ENCODE measurements at places on chromosomes 7 and 10. TPM values are rescaled to one million over a fixed set of nuclear protein-coding genes. Genes with fewer than 3 reads are reported as not detected.
A peak's percentile ranks its signal among the peaks of the same experiment; 100 is the strongest.

The NACAD gene
- 10.0 TPM for total RNA-seq

The ZNF727 gene
- total RNA-seq, result 5.6 TPM

The CPA2 gene
- total RNA-seq, result 1.0 TPM

The PDE6C gene
- total RNA-seq, result not detected

The ABCB1 gene
- total RNA-seq, result 10.6 TPM

The CNNM1 gene
- total RNA-seq, result 0.30 TPM

The TMEM225B gene
- 0.52 TPM for total RNA-seq

The ANXA8L1 gene
- not detected for total RNA-seq

The FFAR4 gene
- total RNA-seq, result 0.12 TPM

DNA sequence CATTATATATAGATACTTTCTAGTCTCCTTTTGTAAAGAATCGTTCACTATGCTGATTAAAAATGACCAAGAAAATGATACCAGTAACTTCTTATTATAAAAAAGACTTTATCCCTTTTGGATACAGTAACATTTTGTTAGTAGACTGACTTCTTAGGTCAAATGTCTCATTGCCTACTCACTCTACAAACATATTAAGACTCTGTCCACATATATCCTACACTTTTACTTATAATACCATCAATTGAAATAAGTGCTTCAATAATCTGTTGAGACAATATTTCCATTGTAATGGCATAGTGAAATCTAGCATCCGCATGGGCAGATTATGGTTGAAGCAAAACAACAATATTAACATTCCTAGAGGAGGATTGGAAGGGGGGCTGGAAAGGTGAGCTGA, 180.6 kb downstream of the ARL4A start:
- DNase-seq, result no peak

GRCh38 chr10:110827875-110828274, 43.9 kb upstream of the PDCD4 start:
- DNase-seq, result no peak

DNA sequence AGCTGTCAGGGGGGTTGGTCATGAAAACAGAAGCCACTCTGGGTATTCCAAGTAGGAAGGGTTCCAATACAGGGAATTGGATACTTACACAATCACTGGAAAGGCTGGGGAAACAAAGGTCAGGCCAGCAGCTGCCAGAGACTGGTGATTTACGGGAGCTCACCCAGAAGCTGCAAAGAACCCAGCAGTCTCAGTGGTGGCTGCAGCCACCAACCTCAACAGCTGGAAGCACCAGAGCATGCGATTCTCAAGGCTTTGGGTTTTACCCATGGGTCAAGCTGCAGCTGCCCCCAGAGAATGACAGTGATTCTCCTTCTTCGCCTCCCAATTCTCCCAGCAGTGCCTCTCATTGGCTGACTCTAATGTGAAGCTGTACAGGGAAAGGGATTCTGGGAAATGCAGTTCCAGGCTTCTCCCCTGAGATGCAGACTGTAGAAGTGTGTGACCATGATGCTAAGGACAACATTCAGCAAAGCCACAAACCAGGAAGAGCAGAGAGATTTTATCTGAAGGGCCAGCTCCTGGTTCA, 107.2 kb upstream of the TCF7L2 start:
- DNase-seq, result no peak

- DNase-seq, result no peak
These were observed 156.0 kb downstream of the FAM107B start for GRCh38 chr10:14618674-14619073.

DNA sequence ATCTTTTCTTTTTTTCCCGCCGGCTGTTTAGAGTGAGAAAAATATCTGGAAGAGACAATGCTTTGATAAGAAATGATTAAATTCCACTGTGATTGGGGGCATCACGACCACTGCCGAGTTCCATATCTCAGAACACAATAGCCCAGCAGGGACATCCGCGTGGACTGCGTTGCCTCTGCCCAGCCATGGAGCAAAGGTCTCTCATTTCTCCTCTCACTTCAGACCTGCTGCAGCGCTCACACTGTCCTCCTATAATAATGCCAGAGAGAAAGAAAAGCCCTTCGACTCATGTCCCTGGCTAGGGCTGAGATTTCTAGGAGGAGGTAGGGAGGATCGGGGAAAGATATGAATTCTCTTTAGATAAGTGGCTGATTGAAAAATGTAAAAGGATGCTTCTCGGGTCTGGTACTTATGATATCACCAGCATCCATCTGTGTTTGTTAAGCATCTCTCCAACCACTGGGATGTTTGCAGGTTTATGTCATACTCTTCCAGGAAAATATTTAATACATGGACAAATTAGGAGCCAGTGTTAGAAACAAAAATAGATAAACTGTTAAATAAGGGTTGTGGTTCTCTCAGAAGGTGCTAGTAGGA, 472.9 kb upstream of the AKR1E2 start:
- DNase-seq, result no peak

DNA sequence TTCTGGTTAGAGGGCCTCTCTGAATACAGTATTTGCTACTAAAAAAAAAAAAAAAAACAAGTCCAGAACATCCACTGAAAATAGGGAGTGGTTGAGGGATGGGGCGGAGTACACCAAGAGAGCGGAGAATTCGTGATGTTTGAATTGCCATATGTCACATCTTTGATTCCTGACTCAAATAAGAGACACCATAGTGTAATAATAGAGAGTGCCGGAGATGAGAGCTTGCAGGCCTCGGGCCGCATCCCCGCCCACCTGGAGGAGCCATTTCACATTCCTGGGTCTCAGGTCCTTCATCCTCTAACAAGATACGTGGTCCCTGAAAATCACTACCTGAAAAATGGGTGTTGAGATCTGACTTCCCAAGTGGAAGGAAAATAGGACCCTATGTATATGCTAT, 46.8 kb downstream of the KIAA1549 start:
- no peak for DNase-seq

DNA sequence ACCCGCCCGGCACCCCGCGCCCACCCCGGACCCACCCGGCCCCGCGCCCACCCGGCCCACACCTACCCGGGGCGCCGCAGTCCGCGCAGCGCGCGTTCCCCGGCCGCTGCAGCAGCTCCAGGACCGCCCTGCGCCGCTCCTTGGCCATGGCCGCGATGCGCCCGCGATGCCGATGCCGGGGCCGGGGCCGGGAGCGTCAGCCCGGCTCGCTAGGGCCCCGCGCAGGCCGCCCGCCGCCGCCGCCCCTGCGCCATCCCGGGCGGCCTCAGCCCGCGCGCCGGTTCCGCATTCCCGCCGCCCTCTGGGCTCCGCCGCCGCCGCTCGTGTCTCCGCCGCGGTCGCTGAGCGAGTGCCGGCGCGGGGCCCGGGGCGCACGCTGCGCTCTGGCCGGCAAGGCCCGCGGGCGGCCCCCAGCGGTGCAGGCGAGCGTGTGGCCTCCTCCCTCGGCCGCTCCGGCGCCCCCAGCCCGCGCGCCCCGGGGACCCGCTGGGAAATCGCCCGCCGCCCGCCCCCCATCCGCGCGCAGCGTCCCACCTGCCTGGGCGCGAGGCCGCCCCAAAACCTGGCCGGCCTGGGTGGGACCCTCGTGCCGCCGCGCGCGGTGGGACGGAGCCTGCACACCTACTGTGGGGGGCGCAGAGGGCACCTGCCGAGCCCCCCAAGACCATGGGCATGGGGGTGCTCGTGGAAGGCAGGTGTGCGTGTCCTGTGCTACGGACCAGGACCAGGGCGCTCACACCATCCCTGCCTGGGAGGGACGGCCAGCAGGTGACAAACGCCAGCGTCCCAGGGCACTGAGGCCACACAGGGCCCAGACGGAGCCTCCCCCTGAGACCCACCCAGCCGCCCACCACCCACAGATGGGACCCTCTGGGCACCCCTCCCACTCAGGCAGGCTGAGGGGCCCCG, at the start of gene ADAP1:
TSS of gene ADAP1 (minus strand) at position 351 of the 909 bp plus-strand sequence. CDS start at position 148, 203 bp downstream.
- DNase-seq, result peak; percentile 84

- DNase-seq, result no peak
These were observed 1.6 kb upstream of the COX19 start for GRCh38 chr7:976901-977325.

- DNase-seq, result no peak
These were observed 117.6 kb upstream of the FERD3L start for GRCh38 chr7:19262826-19263225.

DNA sequence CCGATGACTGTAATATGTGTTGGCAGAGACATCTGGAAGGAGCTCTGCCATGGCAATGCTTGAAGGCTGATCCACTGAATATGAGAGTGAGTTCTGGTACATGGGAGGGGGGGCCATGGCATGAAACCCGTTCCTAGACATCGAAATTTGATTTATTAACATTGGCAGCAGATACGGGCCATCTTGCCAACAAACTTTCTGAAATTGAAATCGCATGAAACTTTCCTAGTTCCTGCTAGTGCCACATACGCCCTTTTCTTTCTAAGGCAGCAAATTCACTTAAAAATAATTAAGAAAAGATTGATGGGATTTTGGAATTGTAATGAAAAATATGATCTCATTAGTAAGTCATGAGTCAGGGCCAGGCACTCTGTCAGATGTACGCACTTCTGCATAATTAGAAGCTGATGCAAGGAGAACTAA, 91.8 kb upstream of the KMT2C start:
- no peak for DNase-seq

DNA sequence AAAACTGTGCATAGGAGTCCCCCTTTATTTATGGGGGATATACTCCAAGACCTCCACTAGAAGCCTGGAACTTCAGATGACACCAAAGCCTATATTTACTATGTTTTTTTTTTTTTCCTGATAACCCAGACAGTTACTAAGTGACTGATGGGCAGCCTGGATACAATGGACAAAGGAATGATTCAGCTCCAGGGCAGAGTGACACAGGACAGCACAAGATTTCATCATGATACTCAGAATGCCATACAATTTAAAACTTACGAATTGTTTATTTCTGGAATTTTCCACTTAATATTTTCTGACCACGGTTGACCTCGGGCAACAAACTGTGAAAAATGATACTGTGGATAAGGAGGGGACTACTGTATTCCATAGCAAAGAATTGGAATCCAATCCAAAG, 843.6 kb downstream of the PCDH15 start:
- no peak for DNase-seq

GRCh38 chr7:155527664-155528063, 18.7 kb downstream of the CNPY1 start:
- peak; percentile 15 for DNase-seq

DNA sequence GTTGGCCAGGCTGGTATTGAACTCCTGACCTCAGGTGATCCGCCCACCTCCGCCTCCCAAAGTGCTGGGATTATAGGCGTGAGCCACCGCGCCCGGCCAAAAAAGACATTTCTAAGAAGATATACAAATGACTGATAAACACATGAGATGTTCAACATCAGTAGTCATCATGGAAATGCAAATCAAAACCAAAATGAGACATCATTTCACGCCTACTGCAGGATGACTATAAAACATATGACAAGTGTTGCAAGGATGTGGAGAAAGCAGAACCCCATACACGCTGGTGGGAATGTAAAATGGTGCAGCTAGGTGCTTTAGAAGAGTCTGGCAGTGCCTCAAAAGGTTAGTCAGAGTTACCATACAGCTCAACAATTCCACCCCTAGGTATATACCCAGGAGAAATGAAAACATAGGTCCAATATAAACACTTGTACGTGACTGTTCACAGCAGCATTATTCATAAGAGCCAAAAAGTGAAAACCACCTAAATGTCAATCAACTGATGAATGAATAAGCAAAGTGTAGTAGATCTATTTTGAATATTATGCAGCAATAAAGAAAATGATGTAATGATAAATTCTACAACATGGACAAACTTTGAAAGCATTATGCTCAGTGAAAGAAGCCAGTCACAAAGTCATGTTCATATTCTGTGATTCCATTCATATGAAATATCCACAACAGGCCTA, 24.5 kb downstream of the TMEM209 start:
- no peak for DNase-seq

DNA sequence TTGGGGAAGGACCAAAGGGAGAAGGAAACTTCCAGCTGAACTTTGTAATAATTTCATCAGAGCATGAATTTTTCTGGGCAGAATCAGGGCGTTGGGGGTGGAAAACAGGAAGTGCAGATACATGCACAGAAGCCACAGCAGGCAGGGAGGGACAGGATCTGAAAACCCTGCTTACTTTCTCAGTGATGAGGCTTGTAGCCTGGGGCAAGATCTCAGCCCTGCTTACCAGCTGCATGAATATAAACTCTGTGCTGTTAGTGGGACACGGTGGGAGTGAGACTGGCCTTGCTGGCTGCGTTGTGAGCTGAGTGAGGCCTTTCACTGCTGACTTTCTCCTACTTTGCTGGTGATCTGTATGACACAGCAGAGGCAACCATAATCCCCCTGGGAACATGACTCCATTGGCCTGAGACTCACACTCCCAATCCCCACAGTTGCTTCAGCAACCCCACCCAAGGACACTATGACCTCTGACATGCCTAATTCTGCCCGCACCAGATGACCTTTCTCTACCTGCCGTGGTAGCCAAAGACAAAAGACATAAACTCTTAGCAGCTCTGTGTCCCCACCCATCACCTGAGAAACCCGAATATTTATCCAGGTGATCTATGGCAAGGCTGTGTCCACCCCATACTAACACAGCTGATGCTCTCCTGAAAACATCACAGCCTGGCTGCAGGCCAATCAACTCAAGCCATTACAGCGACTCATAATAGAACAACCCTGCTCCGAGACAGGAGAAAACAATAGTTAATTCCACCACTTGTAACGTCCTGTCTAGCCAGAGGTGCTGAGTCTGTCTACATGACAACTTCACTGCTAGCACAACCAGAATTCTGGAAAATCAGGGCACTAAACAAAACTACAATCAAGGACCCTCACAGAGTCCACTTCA, 190.7 kb upstream of the CHRM2 start:
- no peak for DNase-seq

- no peak for DNase-seq
These were observed 176.3 kb downstream of the CDK14 start for GRCh38 chr7:90772410-90772809.

DNA sequence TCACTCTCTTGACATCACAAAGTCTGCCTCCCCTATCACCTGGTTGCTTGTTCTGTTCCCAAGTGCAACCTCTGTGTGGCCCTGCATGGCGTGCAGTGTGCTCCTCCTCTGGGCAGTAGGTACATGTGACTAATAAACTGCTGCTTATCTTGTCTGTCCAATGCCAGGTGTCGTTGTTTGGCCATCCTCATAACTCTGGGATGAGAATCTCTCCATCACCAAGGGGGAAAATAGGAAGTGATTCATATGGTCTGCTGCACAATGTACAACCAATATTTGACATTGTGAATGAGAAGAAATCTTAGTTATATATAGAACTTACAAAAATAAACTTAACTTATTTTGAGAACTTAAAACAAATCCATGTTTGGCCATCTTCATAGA, 135.2 kb downstream of the INHBA start:
- DNase-seq, result no peak

Measured in aorta (tissue), 5 donors.